Fibroblast of lung (primary cell): ENCODE measurements at places on chromosomes 7 and 10. TPM values are rescaled to one million over a fixed set of nuclear protein-coding genes. Genes with fewer than 3 reads are reported as not detected.

Gene SFTPA1
- total RNA-seq: not detected in 2 replicates

Gene INHBA
- 4.1 and 15.0 TPM in 2 replicates for total RNA-seq

Gene SCD
- total RNA-seq: 367 and 537 TPM in 2 replicates

Gene GNAT3
- total RNA-seq: not detected in 2 replicates

Gene CYP3A7
- total RNA-seq: 23.9 and 37.8 TPM in 2 replicates

Gene ZNF12
- total RNA-seq: 17.8 and 19.0 TPM in 2 replicates

Gene GHRHR
- not detected in 2 replicates for total RNA-seq

Gene MSRB2
- 16.9 and 19.0 TPM in 2 replicates for total RNA-seq

Gene SPDYE2B
- total RNA-seq: not detected in 2 replicates

Gene C10orf90
- 0.17 TPM in 1 of 2 replicates, not detected in the other for total RNA-seq

Gene GCC1
- 38.8 and 39.0 TPM in 2 replicates for total RNA-seq

Gene FAM180A
- total RNA-seq: 24.4 and 38.5 TPM in 2 replicates

Gene CFAP46
- 0.26 and 0.66 TPM in 2 replicates for total RNA-seq

Gene WDR86
- total RNA-seq: 0.33 and 1.0 TPM in 2 replicates

Gene ZP3
- total RNA-seq: 2.6 TPM in 2 replicates

Gene GJD4
- total RNA-seq: 0.17 TPM in 1 of 2 replicates, not detected in the other

Gene SPRN
- total RNA-seq: under 0.01 and 0.33 TPM in 2 replicates

Gene CDCA7L
- 25.3 and 27.5 TPM in 2 replicates for total RNA-seq

Gene SCRN1
- total RNA-seq: 86.5 and 142 TPM in 2 replicates

Gene FAM25A
- total RNA-seq: not detected in 2 replicates

Gene VSTM4
- 4.4 and 8.1 TPM in 2 replicates for total RNA-seq

Gene DPP6
- total RNA-seq: not detected in 2 replicates

Gene CUBN
- 0.51 and 1.3 TPM in 2 replicates for total RNA-seq

Gene RBAK
- total RNA-seq: 6.9 TPM in 2 replicates

Gene SERPINE1
- 41.3 and 167 TPM in 2 replicates for total RNA-seq

Gene CPXM2
- 9.8 and 48.1 TPM in 2 replicates for total RNA-seq

Gene SNX10
- total RNA-seq: under 0.01 and 0.26 TPM in 2 replicates

Gene CALML5
- not detected in 2 replicates for total RNA-seq

Gene COBL
- total RNA-seq: 0.26 and 0.33 TPM in 2 replicates

Gene COL17A1
- under 0.01 TPM in 1 of 2 replicates, not detected in the other for total RNA-seq

Gene WEE2
- total RNA-seq: not detected in 2 replicates

Gene XRCC2
- total RNA-seq: under 0.01 and 0.66 TPM in 2 replicates

Gene CAMK2G
- 19.8 and 25.9 TPM in 2 replicates for total RNA-seq

Gene RBP3
- total RNA-seq: not detected in 2 replicates

Gene GNB2
- total RNA-seq: 64.5 and 85.2 TPM in 2 replicates

Gene EEPD1
- 8.4 and 9.2 TPM in 2 replicates for total RNA-seq

Gene DENND10
- total RNA-seq: 79.1 and 116 TPM in 2 replicates

Gene UNCX
- total RNA-seq: not detected in 2 replicates

Gene DGKB
- 0.26 TPM in 1 of 2 replicates, not detected in the other for total RNA-seq

Gene FAM20C
- 52.9 and 70.7 TPM in 2 replicates for total RNA-seq

Gene SLC39A12
- not detected in 2 replicates for total RNA-seq

Gene TRPV6
- total RNA-seq: not detected in 2 replicates

Gene FAM131B
- total RNA-seq: 3.8 and 4.4 TPM in 2 replicates

Gene SH2B2
- 2.0 and 2.3 TPM in 2 replicates for total RNA-seq

Gene CPA2
- total RNA-seq: under 0.01 TPM in 1 of 2 replicates, not detected in the other

Gene AKR1D1
- total RNA-seq: not detected in 2 replicates

Gene TMEM270
- total RNA-seq: not detected in 2 replicates

Gene CNTNAP2
- not detected in 2 replicates for total RNA-seq

Gene AZGP1
- not detected in 2 replicates for total RNA-seq
